PC-3 (cell line): ENCODE measurements at places on chromosomes 5 and 9. TPM values are rescaled to one million over a fixed set of nuclear protein-coding genes. Genes with fewer than 3 reads are reported as not detected.
A peak's percentile ranks its signal among the peaks of the same experiment; 100 is the strongest.

DNA sequence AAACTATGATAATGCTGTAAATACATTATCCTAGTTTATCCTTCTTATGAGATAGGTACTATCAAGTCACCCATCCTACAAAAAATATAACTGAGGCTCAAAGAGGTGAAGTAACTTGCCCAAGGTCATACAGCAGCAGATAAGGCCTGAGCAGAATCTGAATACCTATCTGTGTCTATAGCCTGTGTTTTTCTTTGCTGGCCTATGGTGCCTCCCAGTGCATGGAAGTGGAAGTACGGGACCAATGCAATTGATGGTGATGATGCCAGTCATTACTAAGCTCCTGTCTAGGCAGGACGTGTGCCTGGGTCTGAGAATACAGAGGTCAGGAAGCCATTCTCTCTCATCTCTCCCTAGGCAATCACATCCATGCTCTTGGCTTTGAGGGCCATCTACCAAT is 67.8 kb downstream of the FAT2 start:
- peak; percentile 76 for DNase-seq
- no peaks in the 10 kb centered on the region for H3K27me3 ChIP-seq
- H3K4me3 ChIP-seq = no peak overlapping the region
- H3K36me3 ChIP-seq = no peaks in the 10 kb centered on the region

DNA sequence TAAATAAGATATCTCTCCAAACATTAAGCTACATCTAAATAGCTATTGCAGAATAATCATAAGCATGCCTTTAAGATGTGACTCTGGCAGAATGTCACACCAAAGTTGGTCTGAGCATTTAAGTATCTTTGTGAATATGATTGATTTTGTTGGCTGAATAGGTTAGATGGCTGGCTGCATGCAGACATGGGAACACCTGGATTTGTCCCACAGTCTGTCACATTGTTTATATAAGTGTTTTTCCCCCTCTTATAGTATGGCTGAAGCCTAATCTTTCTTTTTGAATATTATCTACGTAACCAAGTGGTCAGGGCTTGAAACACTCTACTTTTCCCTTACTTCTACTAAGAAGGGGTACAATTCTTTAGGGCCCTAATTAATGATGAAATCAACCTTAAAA is 36.2 kb downstream of the PCSK1 start:
- no peak overlapping the region for H3K27ac ChIP-seq
- no peak for DNase-seq
- H3K4me1 ChIP-seq = no peaks in the 10 kb centered on the region

GRCh38 chr5:153153086-153153485 is 337.4 kb upstream of the GRIA1 start:
- H3K4me3 ChIP-seq = no peak overlapping the region
- no peak overlapping the region for H3K27ac ChIP-seq
- no peaks in the 10 kb centered on the region for H3K36me3 ChIP-seq
- no peak for DNase-seq
- no peaks in the 10 kb centered on the region for H3K27me3 ChIP-seq
- no peaks in the 10 kb centered on the region for H3K4me1 ChIP-seq

DNA sequence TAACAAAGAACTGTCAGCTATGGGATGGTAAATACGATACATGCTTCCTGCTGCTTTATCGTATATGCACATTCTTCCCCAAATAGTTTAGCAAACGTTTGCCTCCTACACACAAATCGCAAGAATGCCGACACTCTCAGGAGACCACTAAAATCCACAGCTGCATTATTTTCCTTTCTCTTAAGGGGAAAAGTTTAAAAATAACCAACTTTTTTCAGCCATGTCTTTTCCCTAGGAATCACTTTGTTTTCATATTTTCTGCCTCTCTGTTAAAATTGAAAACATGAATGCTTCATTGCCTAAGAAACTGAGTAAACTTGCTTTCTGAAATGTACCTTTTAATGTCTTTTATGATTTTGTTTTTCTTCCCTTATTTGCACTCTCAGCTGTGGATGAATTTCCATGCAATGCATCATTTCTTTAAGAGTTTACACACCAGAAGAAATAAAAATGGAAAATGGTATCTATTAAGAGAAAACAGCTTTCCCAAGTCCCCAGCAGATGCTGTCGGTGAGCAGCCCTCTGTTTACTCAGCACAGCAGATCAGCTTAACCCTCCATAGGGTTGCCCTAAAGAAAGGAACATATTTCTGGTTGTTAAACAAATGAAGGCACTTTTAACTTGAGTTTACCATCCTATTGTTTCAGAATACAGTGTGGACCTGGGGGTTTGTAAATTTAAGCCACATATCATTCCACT is 66.2 kb downstream of the IZUMO3 start:
- H3K27me3 ChIP-seq = no peaks in the 10 kb centered on the region
- no peaks in the 10 kb centered on the region for H3K4me1 ChIP-seq
- no peak overlapping the region for H3K27ac ChIP-seq

GRCh38 chr5:148060309-148060708 is 3.5 kb upstream of the SPINK5 start:
- no peak overlapping the region for H3K27ac ChIP-seq
- no peaks in the 10 kb centered on the region for H3K36me3 ChIP-seq
- peaks cover 3% of the 10 kb centered on the region; the same call in 1 of the 2 replicates for H3K4me1 ChIP-seq
- H3K4me3 ChIP-seq = no peak overlapping the region
- H3K27me3 ChIP-seq = no peaks in the 10 kb centered on the region

DNA sequence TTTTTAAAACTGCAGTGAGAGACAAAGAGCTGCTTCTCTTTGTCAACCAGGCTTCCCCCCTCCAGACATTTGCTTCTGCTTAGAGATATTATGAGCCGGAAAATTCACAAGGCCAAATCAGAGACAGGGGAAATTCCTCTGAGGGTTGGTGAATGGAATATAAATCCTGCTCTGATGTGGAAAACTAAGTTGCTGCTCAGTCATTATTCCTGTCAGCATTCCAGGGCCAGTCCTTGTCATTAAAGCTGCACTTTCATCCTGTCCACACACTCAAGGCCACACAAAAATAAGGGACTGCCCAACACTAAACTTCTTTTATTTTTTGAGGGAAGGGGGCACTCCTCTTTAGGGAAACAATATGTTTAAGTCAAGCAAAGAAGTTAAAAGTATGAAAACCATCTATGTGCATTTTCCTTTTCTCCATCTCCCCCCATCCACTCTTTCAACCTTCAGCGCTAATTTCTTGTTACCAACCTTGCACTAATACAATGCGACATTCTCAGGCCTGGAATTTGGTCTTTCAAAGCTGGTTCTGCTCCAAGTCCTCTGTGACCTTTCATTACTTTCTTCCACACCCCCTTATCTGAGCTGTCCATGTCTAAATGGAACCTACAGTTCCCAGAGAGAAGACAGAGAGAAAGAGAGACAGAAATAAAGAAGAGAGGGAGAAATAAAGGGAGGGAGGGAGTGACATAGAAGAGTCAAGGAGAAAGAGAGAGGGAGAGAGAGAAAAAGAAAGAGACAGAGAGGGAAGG is 118.9 kb upstream of the S1PR3 start:
- H3K27me3 ChIP-seq = no peaks in the 10 kb centered on the region
- no peaks in the 10 kb centered on the region for H3K4me1 ChIP-seq
- no peaks in the 10 kb centered on the region for H3K36me3 ChIP-seq
- no peak overlapping the region for H3K27ac ChIP-seq
- DNase-seq = no peak

DNA sequence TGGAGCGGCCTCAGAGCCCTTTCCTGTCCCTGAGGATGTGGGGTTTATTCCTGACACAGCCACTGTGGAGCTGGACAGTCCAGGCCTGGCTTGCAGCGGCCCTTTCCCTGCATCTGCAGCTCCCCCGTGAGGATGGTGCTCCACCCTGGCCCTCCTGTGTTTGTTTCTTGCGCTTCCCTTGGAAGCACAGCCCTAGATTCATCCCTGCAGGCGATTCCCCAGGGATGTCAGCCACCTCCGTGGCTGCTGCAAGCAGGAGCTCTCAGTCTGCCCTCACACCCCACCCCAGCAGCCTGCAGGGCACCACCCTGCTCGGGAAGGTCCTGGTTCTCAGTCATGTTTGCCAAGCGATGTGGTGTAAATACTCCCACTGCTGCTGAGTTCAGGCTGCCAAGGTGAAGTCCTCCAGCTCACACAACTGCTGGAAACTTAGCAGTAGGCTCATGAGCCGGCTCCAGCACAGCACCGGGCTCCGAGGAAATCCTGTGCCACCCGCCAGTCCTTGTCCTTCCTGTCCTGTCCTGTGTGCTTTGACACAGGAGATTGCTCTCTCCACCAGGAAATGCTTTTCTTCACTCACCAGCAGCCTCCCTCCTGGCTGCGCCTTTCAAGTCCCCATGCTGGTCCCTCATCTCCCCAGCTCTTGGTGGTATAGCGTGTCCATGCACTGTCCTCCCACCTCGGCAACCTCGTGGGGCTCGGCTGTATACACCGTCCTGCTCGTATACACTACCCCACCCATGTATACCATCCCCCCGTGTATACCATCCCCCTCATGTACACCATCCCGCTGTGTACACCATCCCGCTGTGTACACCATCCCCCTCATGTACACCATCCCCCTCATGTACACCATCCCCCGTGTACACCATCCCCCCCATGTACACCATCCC is 16.2 kb downstream of the ROPN1L start:
- no peaks in the 10 kb centered on the region for H3K36me3 ChIP-seq
- H3K27me3 ChIP-seq = no peaks in the 10 kb centered on the region
- peak; percentile 64 for DNase-seq
- H3K4me1 ChIP-seq = peaks cover 55% of the 10 kb centered on the region

DNA sequence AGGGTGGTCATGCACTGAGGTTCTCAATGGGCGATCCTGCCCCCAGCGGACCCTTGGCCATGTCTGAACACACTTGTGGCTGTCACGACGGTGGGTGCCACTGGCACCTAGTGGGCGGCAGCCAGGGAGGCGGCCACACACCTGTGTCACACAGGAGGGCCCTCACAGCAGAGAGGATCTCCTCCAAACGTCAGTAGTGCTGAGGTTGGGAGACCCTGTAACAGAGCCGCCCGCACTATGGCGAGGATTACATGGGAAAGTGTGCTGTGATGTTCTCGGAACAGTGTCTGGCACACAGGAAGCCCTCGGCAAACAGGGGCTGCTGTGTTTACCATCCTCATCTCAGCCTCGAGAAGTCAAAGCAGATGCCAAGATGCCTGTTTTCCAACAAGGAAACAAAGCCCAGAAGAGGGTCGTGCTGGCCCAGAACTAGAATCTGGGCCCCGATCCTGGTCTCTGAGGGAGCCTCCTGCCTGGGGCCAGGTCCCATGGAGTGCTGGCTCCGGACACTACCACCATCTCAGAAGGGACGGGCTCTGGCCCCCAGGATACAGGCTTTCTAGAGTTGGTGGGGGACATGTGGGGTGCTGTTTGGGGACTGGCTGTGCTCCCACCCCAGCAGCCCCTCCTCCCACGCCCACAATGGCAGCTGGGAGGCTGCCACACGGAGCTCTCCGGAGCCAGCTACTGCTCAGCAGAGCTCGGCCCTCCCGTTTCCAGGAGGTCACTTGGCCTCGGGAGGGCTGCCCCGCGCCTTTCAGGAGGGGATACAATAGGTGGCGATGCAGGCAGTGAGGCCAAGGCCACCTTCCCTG is 48.2 kb downstream of the DBH start:
- no peak overlapping the region for H3K4me3 ChIP-seq
- DNase-seq = no peak
- no peaks in the 10 kb centered on the region for H3K27me3 ChIP-seq
- H3K36me3 ChIP-seq = no peaks in the 10 kb centered on the region

DNA sequence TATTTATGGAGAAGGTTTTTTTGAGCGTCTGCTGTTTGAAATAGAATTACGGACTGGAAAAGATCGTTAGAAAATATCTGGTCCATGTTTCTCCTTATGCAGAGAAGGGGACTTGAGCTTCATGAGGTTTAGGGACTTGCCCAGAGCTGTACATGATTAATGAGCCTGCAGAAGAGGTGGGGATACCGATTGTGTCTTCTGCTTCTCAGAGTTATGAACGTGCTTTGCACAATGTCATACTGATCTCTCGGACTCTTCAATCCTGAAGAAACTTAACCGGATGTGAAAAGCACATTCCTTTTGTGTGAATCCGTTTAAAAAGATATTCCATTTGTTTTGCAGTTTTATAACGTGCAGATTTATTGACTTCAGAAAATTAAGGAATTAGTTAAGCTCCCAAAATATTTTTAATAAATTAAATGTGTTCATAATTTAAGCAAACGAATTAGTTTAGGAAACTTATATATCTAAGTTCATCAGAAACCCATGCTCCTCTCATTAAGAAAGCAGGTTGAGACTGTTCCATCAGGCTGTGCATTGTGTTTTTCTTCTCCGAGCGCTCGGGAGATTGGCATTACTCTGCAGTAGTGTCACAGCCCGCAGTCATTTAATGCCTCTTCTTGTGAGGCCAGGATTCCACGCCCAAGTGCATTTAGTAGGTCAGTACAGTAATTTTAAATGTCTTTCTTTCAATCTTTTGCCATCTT is 40.8 kb upstream of the MEF2C start:
- H3K27ac ChIP-seq = no peak overlapping the region
- no peaks in the 10 kb centered on the region for H3K27me3 ChIP-seq
- peaks cover 9% of the 10 kb centered on the region for H3K4me1 ChIP-seq

GRCh38 chr9:108443741-108444140 is 412.0 kb downstream of the ACTL7B start:
- peak; percentile 81 for DNase-seq
- peak overlapping the region; percentile 56 for H3K4me3 ChIP-seq

GRCh38 chr9:35907711-35908503 is 1.4 kb upstream of the SPAAR start:
- DNase-seq = peak; percentile 87
- peak overlapping the region; percentile 49; the same call in 1 of the 2 replicates for H3K4me3 ChIP-seq
- peak overlapping the region; percentile 94 for H3K27ac ChIP-seq
- peaks cover 78% of the 10 kb centered on the region for H3K4me1 ChIP-seq

- H3K27me3 ChIP-seq = peaks cover 27% of the 10 kb centered on the region
- no peak for DNase-seq
- H3K27ac ChIP-seq = no peak overlapping the region
- H3K36me3 ChIP-seq = no peaks in the 10 kb centered on the region
Observed at GRCh38 chr9:89611425-89611824, 6.6 kb downstream of the GADD45G start.

- H3K27ac ChIP-seq = no peak overlapping the region
- no peak for DNase-seq
- no peaks in the 10 kb centered on the region for H3K36me3 ChIP-seq
- H3K4me1 ChIP-seq = peaks cover 7% of the 10 kb centered on the region
- no peak overlapping the region for H3K4me3 ChIP-seq
Observed at GRCh38 chr9:14488421-14489190, 174.7 kb upstream of the NFIB start.

DNA sequence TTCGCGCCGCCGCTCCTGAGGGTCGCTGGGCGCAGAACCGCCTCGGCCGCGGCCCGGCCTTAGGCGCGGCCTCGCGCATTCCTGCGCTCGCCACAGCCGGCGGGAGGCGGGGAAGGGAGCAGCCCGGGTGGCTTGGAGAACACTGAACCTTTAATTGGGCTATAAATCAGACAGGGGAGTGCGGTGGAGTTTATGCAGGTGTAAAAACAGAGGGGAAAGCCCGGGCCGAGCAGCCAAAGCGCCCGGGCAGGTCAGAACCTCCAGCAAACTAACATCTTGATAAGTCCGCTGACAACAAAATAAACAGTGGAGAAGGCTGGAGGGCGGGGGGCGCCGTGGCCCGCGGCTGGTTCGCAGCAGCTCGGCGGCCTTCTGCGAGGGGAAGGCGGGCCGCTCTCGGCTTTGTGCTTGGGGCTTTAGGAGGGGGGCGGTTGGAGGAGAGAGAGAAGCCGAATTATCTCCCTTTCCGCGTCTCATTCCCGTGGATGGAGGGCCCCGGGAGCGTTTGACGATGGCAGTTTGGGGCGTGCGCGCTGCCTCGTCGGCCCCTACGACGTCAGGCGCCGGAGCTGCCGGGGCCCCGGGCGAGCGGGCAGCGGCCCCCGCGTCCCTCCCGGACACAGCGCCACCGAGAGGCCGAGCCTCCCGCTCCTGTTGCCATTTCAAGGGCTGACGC is 11.3 kb downstream of the FOXD1 start:
- H3K4me3 ChIP-seq = peak overlapping the region; percentile 68
- peak; percentile 80 for DNase-seq

The GLRA1 gene
- total RNA-seq = not detected in 2 replicates

The EMB gene
- total RNA-seq = 5.4 and 5.6 TPM in 2 replicates

The SMIM33 gene
- not detected in 2 replicates for total RNA-seq

The TEK gene
- 0.07 TPM in 1 of 2 replicates, not detected in the other for total RNA-seq

The DND1 gene
- total RNA-seq = 0.75 and 1.1 TPM in 2 replicates
